Effector memory CD4-positive, alpha-beta T cell (primary cell): ENCODE measurements at places on chromosomes 13 and 19.

DNA sequence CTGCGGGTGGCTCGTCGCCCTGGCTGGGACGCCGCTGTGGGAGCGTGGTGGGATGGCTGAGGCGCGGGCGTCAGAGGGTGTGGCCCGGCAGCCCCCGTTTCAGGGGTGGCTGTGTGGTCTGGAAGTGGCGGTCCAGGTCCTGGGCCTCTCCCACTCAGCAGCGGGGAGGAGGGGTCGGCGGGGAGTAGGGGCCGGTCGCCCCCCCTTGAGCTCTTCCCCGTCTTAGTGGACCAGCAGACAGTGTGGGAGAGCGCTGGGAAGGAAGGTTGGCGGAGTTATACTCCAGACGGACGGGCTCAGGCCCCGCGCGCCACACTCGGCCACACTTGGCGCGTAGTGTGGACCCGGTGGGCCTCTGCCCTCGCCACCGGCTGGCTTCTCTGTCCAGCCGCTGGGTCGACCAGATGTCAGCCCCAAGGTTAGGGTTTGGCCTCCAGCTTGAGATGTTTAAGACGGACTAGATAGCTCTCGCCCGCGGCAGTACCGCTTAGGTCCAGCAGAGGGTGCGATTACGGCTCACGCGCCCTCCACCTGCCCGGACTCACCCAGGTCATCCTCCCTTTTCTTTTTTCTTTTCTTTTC lies 21.7 kb upstream of the ZNF429 start:
- DNase-seq: peak; percentile 20

GRCh38 chr19:39200803-39201115 lies 3.3 kb downstream of the SYCN start:
- no peak for DNase-seq

DNA sequence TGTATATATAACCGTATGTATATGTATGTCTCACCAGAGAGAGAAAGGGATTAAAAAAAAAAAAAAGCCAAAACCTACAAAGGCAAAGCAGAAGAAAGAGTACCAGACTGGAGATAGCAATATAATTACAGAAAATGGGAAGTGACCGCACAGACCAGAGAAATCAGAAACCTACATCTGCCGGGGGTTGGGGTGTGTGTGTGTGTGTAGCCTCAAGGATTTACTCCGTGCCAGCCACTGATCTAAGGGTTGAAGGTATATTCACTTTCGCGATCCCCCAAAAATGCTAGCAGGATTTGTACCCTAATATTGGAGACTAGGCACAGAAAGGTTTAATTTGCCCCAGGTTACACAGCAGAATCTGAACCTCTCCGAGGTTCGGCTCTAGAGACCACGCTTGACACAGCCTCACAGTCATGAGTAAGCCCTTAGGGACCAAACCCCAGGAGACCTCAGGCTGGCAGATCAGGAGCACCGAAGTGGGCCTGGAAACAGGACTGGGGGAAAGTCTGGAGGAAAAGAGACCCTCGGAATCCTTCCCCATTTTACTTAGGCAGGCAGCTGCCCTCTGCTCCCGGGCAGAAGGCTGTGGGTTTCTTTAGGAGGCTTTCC lies 14.8 kb downstream of the ARL11 start:
- no peak for DNase-seq

GRCh38 chr19:35377656-35378055 lies 6.8 kb downstream of the GPR42 start:
- DNase-seq: no peak

DNA sequence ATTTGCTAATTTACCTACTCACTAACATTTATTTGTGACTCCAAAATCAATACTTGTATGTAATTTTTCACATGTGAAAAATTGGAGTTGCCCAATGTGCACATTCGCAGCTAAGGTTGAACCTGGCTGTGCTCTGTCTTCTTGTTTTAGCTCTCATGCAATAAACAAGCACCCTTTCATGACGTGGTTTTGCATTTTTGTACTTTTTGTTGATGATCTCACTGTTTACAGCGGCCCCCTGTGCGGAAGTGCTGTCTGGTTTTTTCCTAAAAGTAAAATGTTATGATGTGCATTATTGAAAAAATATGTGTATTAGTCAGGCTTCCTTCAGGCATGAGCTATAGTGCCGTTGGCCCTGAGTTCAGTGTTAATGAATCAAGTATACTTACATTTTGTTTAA lies 18.1 kb downstream of the DGKH start:
- DNase-seq: no peak

GRCh38 chr13:75407998-75408397 lies 74.0 kb downstream of the TBC1D4 start:
- DNase-seq: no peak

- no peak for DNase-seq
These were observed 21.5 kb upstream of the GARRE1 start for GRCh38 chr19:34232566-34233481.
